ENCODE measurements at places on chromosomes 2 and 18.

- DNase-seq, result no peak
Observed at GRCh38 chr2:168538133-168538532, 82.1 kb downstream of the CERS6 start.

DNA sequence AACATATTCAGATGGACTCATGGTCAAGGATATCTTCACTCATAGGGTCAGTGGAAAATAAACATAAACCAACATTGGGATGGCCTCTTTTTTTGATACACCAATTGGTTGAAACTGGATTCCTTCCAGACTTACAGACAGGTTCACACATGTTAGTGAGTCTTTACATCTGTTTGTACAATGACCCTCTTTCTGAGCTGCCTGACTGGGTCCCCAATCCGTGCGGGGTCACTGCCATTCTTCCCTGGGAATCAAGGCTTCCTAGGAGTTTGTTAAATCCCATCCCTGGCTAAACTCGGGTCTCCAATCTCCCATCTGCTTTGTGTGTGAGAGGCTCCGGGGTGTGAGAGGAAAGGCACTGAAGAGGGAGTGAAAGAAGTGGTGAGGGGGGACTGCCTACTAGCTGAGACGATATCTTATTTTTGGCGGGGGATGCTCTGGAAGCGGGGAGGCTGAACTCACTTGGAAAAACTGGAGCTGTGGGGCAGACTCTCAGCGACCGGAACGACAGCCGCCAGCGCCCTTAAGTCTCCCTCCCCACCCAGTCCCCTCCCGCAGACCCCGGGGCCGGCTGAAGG lies 487 bp downstream of the STARD6 start:
- peak; percentile 0 for DNase-seq

GRCh38 chr2:38656866-38657480 lies 8.9 kb upstream of the GALM start:
- no peak for DNase-seq

DNA sequence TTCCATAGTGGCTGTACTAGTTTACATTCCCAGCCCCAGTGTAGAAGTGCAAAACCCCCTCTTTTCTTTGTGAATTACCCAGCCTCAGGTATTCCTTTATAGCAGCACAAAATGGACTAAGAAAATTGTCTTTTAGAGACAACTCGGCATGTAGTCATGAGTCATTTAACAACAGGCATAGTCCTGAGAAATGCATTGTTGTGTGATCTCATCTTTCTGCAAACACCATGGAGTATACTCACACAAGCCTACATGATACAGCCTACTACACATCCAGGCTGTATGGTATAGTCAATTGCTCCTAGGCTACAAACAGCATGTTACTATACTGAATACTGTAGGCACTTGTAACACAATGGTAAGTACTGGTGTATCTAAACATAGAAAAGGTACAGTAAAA lies 44.4 kb upstream of the MBP start:
- DNase-seq, result no peak

DNA sequence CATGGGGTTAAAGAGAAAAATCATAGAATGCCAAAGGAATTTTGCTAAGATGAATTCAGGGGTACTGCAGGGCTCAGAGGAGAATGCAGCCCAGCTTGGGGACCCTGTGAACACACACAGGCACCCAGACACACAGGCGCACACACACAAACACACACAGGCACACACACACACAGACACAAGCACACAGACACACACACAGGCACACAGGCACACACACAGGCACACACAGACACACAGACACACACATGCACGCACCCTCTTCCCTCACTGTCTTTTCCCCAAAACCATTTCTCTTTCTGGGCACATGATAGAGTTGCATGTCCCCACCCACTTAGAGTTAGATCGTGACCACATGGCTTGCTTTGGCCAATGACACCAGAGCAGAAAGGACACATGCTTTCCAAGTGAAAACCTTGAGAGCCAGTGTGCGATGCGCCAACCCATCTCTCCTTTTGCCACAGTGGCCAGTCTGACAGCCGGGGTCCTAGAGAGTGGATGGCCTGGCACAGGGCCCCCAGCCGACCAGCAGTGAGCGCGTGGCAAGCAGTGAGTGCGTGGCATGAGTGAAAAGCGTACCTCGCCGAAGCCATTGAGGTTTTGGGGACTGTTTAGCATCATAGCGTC lies 163.3 kb downstream of the KLHL29 start:
- no peak for DNase-seq

DNA sequence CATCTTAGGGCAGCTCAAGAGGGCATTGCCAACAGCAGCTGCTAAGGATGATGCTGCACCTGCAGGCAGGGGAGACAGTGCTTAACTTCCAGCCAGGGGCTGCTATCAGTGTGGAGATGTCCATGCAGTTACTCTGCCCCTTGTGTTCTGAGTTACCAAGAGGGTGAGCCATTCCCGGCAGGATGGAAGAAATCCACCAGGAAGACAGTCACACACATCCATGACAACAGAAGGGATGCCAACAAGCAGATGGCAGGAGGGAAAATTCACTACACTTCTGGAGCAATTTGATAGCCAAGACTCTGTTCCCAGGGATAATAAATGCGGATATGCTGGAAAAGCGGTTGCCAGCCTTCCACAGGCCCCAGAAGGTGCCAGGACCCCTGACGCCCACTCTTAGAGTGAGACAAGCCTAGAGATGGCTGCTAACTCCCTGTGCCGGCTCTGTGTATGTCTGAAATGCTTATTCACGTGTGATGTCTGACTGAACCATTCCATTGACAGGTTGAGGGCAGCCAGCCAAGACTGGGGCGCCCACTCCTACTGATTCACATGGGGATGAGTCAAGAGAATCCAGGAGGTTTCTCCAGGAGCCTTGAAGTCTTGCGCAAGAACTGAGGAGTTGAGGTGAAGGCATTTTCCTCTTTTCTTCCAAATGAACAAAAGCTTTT lies 24.5 kb downstream of the LOXHD1 start:
- DNase-seq, result no peak

- DNase-seq, result no peak
Observed at GRCh38 chr2:133716166-133716565, 147.9 kb upstream of the NCKAP5 start.

- no peak for DNase-seq
Observed at GRCh38 chr18:49168281-49168985, 217.7 kb upstream of the SMAD7 start.

DNA sequence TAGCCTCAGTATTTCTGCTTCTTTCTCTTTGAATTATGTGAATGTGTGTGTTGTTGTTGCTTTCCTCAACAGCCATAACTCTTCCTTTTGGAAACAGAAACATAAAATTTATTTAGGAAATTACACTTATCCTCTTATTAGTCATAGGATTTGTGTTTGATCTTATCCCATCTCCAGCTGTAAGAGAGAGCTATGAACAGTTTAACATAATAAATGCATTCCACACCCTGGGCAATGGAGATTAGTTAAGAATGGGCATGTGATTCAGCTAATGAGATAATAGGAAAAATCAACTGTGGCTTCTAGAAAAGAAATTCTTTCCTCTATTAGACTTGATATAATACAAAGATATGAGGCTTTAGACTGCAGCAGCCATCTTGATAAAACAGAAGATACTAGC lies 55.0 kb downstream of the SCN7A start:
- no peak for DNase-seq

GRCh38 chr2:239049421-239050251 lies 201.8 kb downstream of the TWIST2 start:
- DNase-seq, result no peak

GRCh38 chr2:16154501-16155280 lies 214.3 kb downstream of the MYCN start:
- DNase-seq, result no peak

- no peak for DNase-seq
Observed at GRCh38 chr2:71728036-71728435, 274.7 kb downstream of the DYSF start.

DNA sequence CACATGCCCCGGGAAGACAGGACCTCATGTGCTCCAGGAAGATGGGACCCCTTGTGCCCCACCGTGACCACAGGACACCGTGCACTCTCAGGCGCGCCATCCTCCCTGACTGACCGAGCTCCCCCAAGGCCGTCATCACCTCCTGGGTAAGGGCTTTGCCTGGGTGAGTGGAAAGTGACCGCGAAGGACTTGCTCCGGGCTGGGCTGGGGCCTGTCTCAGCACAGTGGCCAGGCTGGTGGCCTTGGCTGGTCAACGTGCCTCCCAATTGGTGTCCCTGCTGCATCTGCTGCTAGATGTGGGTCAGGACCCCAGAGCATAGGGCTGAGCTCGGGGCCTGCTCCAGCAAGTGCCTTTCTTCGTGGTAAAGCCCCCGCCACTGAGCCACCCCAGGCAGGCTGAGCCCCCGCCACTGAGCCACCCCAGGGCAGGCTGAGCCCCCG lies 69.7 kb upstream of the CTDP1 start:
- DNase-seq, result no peak

- no peak for DNase-seq
Observed at GRCh38 chr2:37441055-37441454, 96.6 kb downstream of the QPCT start.

- DNase-seq, result no peak
Observed at GRCh38 chr2:34519659-34520058, 920.6 kb upstream of the FAM98A start.

GRCh38 chr2:106851087-106851874 lies 34.7 kb downstream of the ST6GAL2 start:
- no peak for DNase-seq

DNA sequence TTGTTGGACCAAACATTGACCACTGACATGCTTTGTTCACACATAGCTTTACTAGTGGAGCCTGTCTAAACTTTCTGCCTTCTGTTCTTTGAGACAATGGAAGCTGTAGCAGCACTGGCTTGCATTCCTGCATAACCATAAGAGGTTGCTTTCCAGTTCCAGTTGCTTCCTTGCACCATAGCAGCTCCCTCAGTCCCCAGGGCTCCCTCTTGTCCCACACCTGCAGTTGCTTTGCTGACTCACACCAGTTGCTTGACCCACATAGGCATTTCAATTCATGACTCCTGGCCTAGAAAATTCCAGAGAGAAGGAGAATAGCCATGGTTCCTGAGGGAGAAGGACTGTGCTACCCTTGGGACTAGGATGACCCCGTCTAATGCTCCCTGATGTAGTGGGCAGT lies 20.9 kb downstream of the SGPP2 start:
- no peak for DNase-seq

DNA sequence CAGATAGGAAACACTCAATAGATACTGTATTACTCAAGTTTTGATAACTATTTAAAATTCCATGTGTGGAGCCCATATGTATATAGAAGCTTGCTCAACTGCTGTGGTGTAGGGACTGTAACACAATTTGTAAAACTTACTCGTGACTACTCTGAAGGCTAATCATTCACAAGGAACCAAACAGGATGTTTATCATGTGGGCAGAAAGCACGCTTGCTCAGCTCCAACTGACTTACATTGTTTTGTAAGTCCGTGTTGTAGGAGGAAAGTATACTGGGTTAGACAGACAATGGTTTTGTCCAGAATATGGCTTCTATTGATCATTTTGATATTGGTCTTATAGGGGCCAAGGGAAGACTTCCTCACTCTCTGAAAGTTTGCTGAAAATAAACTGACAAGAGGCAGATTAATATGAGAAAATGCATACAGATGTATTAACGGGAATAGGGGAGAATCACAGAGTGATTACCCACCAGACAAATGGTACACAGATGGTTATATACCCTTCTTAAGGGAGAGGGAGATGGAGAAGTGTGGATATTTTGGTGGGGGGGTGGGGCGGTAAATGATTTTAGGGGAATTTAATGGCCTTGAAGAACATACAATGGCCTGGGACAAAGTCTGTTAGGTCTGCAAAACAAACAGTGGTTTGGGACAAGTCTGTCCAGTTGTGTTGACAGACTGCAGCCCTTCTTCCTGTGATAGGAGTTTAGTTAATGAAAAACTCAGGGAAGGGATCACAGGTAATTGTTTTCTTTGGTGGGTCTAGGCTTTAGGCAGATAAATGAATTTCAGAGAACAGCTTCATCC lies 259.3 kb upstream of the SP5 start:
- no peak for DNase-seq

DNA sequence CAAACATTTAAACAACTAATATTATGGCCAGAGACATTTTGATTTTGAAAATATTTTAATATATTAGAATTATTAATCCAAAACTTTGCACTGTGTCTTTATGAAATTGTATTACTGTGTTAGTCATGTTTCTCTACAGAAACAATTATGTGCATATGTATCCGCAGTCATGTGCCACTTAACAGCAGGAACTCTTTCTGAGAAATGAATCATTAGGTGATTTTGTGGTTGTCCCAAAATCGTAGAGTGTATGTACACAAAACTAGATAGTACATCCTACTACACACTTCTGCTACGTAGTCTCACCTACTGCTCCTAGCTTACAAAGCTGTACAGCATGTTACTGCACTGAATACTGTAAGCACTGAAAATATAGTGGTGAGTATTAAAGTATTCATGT lies 479.2 kb upstream of the DSEL start:
- DNase-seq, result no peak

DNA sequence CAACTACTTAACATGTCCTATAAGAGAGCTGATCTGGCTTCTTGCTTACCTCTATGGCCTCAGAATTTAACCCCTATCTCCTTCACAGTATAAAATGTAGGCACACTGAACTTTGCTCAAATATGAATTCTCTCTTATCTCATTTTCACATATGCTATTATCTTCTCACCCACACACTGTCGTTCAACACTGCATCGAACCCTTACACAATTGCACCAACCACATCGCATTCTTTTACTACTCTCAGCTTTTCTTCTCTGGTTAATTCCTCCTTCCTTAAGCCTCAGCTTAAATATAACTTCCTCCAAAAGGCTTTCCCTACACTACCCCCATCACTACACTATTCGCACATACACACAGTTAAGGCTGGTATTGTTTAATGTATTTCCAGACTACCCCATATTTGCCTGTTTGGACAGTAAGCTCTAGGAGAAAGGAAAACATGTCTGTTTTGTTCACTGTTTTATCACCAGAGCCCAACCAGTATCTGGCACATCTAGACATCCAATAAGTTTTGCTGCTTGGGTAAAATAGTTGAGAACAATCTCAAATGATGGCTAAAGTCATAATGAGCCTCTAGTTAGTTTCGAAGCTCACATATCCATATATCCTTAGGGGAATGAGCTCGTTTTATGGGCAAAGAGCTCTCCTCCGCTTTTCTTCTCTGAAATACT lies 47.7 kb downstream of the HIBCH start:
- no peak for DNase-seq

DNA sequence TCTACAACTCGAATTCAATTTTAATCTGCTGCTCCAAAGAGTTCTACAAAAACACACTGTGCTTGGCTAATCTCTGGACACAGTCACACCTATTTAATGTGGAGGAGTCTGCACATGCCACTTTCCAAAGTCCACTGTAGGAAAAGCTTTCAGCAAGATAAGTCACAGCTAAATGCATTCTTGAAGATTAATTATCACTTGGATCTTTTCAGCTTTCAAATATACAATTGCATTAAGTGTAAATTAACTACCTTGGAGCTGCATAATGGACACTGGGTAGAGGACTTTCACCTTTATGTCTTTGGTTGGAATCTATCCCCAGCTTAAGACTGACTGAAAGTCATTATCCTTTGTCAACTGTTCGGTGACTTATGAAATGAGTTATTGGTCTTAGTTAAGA lies 565.1 kb downstream of the PIK3C3 start:
- DNase-seq, result no peak

DNA sequence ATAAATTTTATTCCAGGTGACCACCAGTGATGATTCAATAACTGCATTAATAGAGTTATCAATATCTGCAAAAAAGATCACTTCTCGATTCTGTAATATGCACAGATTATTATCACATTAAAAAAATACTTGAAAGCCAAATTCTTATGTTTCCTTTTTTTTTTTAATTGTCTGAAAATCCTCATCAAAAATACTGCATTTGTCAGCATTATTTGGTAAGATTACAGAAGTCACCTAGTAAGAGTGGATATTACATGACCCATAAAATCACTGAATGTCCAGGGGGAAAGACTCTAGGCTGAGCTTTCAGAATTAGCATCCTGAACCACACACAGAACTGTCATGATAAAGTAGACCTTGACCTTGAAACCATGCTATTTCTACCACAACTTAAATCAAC lies 617.2 kb upstream of the CDH7 start:
- DNase-seq, result no peak
